ENCODE measurements at places on chromosomes 13 and 19.

- DNase-seq = no peak
Measured at GRCh38 chr19:29587518-29587986, 18.5 kb upstream of the POP4 start.

DNA sequence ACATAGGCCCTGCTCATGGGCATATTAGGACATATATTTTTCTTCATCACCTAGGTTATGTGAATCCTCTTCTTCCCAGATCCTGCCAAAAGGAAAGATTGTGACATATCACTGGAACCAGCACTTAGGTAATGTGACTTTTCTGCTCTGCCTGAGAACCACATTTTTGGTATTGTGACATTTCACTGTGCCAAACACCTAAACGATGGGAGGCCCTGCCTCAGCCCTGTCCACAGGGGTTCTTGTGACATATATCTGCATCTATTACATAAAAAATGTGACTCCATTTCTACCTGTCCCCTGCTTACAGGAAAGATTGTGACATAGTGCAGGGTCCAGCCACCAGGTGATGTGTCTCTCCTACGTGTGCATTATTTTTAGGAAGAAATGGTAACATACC lies 18.5 kb upstream of the ZNF730 start:
- DNase-seq = no peak

GRCh38 chr13:37729876-37730275 lies 131.3 kb upstream of the POSTN start:
- no peak for DNase-seq

DNA sequence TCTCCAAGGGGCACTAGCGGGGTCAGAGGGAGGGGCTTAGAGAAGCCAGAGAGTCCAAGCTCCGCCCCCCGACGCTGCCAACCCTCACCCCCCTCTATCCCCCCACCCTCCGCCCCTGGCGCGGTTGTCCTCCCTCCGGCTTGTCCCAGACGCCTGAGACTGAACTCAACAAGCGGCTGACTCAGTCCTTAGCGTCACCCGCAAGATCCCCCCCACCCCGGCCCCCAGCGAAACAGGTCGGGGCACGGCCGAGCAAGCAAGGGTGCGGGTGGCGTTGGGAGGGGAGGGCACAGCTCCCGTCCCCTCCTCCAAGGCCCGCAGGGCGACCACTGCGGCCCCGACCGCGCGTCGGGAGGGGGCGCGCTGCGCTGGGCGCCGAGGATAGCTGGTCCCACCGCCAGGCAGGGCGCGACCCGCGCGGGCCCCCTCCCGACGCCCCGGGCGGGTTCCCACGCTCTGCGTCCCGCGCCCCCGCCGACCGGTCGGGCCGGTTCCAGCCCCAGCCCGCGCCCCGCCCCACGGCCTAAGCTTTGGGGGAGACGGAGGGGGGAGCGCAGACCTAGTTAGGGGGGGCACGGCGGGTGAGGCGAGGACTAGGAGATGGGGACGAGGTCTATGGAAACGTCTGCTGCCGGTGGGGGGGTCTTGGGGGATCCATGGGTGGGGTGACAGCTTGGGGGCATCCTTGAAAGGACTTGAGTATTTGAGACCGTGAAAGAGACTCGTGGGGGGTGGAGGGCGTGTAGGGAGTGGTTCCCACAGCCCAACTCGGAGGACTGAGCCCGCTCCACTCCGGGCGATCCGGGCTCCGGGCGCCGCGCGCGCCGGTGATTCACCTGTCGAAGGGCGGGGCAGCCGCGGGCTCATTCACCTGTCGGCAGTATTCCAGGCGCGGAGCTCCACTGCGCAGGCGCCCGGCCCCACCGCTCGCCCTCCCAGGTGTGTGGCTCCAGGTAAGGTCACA lies 5.1 kb downstream of the NOTCH3 start:
- DNase-seq = peak; percentile 93

DNA sequence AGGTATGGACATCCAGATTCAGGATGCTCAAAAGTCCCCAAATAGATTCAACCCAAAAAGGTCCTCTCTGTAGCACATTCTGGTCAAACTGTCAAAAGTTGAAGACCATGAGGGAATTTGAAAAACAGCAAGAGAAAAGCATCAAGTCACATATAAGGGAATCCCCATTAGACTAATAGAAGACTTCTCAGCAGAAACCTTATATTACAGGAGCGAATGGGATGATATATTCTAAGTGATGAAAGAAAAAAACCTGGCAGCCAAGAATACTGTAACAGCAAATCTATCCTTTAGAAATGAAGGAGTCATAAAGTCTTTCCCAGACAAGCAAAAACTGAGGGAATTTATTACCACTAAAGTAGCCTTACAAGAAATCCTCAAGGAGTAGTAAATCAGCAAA lies 29.7 kb downstream of the FXYD5 start:
- no peak for DNase-seq

DNA sequence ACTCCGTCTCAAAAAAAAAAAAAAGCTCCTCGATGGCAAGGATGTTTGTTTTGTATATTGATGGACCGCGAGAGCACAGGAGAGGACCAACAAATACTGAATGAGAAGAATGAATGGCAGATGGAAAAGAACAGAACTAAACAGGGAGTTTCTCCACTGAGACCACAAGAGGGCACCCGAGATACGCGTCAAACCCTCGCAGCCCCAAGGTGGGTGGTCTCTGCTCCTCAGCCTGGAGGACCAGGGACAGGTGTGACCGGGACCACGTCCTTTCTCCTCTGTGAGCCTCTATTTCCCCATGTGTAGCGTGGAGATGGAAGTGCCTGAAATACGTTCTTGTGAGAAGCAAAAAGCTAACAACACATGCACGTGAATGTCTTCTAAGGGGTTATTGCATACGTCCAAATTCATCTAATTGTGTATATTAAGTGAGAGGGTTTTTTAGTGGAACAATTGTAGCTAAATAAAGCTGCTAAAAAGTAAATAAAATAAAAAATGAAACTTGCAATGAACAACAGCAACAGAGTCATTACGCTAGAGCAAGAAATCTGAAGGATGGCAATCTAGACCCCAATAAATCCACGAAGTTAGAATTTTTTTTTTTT lies 8.3 kb upstream of the CDC42EP5 start:
- DNase-seq = peak; percentile 83

GRCh38 chr19:3644351-3645066 lies 17.9 kb upstream of the CACTIN start:
- DNase-seq = no peak

DNA sequence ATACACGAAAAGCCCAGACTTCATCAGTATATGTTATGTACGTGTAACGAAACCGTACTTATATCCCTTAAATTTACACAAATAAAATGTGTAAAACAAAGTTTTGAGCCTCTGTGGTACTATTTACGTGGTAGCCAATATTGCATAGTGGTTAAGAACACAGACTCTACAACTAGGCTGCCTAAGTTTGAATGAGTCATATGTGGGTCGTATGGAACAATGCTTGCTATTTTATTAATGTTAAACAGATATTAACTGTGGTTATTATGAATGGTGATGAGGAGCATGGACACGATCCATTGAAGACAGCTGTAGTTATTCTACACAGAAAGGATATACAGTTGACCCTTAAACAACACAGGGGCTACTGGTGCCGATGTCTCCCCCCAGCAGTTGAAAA lies 42.5 kb downstream of the DPY19L3 start:
- no peak for DNase-seq

DNA sequence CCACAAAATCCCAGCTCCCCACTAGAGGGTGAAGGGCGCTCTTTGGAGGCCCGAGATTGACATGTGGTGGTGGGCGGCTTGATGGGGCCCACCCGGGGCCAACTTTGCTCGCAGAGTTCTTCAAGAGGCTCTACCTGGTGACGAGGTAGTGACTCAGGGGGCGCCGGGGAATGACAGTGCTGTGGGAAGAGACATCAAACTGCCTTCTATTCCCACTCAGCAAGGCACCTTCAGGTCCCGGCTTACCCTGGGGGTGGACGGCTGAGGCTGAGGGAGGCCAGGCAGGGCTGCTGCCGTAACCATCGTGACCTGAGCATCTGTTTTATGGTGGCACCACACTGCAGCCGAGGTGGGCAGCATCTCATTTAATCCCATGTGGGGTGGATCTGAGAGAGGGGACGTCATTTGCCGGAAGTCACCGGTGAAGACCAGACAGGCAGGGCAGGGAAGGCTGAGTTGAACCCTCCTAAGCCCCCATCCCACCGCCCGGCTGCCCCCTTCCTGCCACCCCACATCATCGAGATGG lies 1.6 kb downstream of the LINGO3 start:
- no peak for DNase-seq

DNA sequence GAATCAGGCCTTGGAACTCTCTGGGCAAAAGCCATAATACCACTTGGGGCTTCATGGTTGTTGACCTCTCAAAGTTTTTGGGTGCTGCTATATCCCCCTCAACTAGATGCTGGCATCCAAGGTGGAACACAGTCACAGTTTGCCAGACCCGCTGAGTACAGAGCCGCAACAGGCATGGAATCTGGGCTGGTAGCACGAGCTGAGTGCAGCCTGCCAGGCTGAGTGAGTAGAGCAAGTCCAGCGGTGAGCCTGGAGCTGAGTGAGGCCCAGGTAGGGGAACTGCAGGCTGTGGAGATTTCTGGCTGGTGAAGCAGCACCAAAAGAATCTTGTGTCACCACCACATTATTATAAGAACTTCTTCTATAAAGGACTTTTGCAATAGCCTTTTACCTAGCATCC lies 192.6 kb downstream of the PCDH17 start:
- DNase-seq = no peak

DNA sequence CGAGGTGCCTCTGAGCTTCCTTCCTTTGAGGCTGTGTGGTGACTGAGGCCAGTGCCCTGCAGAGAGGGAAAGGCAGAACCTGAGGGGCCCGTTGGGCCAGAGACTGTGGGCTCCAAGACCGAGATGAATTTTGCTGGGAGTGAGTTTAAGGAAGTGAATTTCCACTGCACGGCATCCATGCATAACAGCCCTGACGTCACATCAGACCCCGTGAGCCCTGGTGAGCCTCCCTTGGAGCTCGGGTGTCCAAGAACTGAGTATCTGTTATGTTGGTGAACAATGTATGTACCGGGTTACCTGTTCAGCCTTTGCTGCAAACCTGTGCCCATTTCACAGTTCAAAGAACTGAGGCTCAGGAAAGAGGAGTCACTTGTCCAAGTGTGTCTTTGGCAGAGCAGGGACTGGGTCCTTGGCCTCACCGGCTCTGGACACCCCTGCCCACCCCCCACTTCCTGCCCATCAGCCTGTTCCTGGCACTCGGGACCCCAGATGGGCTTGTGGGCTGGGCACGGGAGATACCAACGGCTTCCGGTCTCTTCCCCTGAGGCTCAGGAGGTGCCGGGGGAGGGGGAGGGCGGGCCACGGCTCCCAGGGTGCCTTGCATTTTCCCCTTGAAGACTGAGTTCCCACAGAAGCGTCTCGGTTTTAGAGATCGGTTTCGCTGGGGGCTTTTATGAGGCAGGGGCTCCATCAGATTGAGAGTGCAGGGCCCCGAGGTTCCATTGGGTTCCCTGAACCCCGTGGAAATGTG lies 33.7 kb downstream of the NFILZ start:
- no peak for DNase-seq

DNA sequence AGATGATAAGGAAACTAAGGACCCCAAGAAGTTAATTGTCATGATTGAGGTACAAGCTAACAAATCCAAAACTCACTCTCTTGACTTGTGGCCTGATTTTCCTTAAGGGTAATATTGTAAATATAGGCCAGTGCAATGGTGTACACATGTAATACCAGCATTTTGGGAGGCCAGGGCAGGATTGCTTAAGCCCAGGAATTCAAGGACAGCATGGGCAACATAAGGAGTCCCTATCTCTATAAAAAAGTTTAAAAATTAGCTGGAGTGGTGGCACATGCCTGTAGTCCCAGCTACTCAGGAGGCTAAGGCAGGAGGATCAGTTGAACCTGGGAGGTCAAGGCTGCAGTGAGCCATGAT lies 28.7 kb upstream of the GARRE1 start:
- DNase-seq = no peak

GRCh38 chr19:49161987-49162386 lies 4.4 kb downstream of the TRPM4 start:
- no peak for DNase-seq

GRCh38 chr13:27168086-27168485 lies 3.5 kb downstream of the USP12 start:
- no peak for DNase-seq

DNA sequence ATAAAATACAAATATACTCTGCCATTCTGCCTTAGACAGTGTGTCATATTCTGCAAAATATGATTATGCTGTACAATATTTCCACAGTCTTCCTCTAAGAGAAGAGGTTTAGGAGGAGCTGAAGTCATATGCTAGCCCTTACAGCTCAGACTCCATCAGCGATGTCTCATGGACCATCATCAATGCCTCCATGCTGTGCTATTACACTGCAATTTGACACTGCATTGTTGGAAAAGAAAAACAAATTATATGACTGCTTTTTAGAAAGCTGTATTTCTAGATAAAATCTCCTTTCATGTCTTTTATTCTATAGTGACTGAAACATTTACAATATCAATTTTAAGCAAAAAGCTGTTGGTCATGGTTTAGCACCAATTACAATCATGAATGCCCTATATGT lies 1089.4 kb upstream of the MIR17HG start:
- no peak for DNase-seq

DNA sequence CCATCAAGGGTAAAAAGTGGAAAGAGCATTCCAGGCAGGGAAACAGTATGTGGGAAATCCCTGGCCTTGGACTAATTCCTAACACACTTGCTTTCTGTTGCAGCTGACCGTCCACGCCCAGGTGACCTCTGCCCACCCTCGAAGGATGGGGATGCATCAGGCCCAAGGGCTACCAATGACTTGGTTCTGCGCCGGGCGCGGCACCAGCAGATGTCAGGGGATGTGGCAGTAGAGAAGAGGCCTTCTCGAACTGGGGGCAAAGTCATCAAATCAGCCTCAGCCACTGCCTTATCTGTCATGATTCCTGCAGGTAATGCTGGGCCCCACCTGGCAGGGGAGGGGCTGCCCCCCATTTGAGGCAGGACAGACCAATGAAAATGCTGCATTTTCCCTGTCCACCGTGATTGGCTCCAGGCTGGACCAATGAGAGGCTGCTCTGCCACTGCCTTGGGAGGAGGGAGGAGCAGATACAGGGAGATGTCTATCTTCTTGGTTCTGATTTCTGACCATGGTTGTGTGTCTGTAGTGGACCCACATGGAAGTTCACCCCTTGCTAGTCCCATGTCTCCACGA lies 12.6 kb downstream of the DNASE2 start:
- DNase-seq = no peak

GRCh38 chr13:44147233-44147632 lies 226.4 kb upstream of the SERP2 start:
- DNase-seq = no peak

DNA sequence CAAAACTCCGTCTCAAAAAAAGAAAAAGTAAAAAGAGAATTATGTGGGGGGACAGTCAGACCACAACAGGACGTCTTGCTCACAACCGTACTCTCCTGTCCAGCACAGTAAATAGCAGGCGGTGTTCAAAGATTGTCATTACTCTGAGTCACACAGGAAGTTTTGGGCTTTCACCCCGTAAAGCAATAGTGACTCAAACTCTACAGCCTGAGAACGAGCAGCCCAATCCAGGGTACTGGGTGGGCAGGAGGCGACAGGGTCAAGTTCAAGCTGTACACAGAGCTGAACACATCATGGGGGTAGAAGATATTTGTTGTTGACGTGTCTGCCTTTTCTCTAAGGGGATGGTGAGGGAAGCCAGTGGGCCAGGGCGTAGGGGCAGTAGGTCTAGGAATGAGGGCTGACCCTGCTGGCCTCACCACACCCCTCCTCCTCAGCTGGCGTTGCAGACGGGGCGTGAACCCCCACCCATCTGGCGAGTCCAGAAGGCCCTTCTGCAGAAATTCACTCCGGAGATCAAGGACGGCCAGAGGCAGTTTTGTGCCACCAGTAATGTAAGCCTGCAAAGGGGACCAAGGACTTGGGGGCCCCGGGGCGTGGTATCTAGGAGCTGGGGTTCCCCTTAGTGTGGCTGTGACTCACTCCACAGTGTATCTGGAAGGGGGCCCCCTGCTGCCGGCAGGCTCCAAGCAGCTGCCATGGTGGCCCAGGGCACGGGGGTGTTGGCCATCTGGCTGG lies 23.3 kb downstream of the PRR12 start:
- no peak for DNase-seq
